ENCODE measurements at places on chromosomes 4 and X. TPM values are rescaled to one million over a fixed set of nuclear protein-coding genes. Genes with fewer than 3 reads are reported as not detected.

CT45A6 gene
- polyA plus RNA-seq = not detected

TRIM61 gene
- 0.13 TPM for polyA plus RNA-seq

UCP1 gene
- polyA plus RNA-seq = not detected

TRAPPC11 gene
- 10.0 TPM for polyA plus RNA-seq

CT83 gene
- polyA plus RNA-seq = not detected

KLB gene
- polyA plus RNA-seq = 13.5 TPM

FRYL gene
- 5.3 TPM for polyA plus RNA-seq

TMEM184C gene
- 12.6 TPM for polyA plus RNA-seq

GC gene
- 3,030 TPM for polyA plus RNA-seq

PNPLA4 gene
- 15.2 TPM for polyA plus RNA-seq

HTN1 gene
- not detected for polyA plus RNA-seq

TCEAL6 gene
- polyA plus RNA-seq = not detected

GRCh38 chr4:96260064-96260682, 420.3 kb downstream of the PDHA2 start:
- DNase-seq = no peak

- no peak for DNase-seq
Measured at GRCh38 chr4:113687067-113687718, 74.3 kb downstream of the CAMK2D start.

- DNase-seq = no peak
Measured at GRCh38 chr4:95694411-95694810, 145.5 kb upstream of the PDHA2 start.

- DNase-seq = no peak
Measured at GRCh38 chrX:20672476-20672875, 405.8 kb upstream of the RPS6KA3 start.

DNA sequence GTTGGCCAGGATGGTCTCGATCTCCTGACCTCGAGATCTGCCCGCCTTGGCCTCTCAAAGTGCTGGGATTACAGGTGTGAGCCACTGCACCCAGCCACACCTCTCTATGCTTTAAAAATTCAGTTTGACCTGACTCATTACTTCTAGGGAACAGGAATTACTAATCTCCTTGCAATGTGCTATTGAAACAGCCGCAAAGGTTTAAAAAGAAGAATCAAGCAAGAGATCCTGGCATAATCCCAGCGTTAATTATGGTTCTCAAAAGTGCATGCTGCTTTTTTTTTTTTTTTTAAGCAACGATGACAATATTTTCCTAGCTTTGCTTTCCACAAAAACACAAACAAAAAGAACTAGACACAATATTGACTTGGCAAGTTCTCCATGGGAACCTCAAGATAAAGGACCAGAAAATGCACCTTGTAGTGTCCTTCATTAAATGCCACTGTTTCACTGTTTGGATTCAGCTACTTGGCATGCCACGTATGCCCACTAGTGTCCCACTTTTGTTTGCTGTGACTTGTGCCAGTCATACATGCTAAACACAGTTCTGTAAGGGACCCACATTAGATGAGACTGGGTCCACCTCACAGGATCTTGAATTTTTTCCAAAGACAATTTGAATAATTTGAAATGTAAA, 112.6 kb upstream of the PPARGC1A start:
- no peak for DNase-seq

GRCh38 chr4:4787421-4787820, 72.0 kb upstream of the MSX1 start:
- no peak for DNase-seq

DNA sequence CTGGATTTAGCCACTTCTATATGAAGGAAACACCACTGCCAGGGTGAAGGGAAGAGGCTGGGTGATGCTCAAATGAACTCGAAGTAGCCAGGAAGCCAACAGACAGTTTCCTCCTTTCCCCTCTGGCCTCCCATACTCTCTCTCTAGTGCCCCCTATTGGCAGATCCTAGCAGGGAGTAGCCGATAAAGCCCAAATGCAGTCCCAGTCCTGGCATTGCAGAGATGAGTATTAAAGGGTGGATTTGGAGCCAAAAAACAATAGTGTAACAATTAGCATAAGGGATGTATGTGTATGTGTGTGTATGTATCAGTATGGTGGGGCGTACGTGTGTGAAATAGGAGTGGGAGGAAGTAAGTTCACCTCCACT, 213.8 kb upstream of the LDB2 start:
- DNase-seq = no peak

- DNase-seq = no peak
Measured at GRCh38 chrX:84715315-84715714, 213.1 kb upstream of the HDX start.

DNA sequence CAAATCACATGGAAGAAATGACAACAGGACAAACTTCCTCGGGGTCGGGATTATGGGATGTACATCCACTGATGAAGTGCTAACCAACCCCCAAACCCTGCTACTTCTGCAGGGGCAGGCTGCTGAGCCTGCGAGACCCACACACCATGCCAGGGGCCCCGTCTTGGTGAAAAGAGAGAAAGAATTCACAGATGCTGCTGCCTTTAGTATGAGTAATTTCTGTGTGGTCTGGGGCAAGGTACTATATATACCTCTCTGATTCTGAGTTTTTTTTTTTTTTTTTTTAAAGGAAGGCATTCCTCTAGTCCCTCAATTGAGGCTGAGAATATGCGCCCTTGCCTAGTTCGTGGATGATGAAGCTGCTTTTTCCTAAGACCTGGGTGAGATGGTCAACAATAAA, 24.8 kb downstream of the PDHA1 start:
- DNase-seq = no peak

- DNase-seq = no peak
Measured at GRCh38 chrX:24005028-24005427, 22.0 kb downstream of the KLHL15 start.

DNA sequence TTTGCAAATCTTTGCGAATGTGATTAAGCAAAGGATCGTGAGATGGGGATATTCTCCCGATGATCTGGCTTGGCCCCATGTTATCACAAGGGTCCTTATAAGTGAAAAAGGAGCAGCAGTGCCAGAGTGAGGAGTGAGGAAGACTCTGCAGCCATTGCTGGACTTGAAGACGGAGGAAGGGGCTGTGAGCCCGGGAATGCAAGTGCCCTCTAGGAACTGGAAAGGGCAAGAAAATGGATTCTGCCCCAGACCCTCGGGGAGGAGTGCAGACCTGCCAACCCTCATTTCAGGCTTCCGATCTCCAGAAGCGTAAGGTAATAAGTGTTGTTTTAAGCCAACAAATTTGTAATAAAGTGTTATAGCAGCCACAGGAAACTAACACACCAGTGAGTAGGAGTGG, 76.3 kb downstream of the EVC start:
- DNase-seq = no peak

GRCh38 chr4:103123114-103123513, 23.5 kb upstream of the BDH2 start:
- DNase-seq = no peak

DNA sequence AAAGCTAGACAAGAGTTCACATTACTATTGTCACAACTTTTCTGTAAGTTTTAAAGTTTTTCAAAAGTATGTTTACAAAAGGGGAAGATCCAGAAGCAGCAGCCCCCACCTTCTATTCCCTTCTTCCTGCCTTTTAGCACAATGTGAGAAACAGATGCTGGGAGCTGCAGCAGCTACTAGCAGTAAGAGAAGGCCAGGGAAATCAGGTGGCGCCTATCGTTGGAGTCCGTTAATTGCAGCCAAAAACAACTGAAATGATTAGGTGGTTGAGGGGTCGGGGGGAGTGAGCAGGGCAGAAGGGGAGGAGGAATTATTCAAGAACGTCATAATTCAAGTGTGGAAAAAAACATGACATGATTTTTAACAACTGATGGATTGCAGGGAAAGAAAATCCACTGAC, 27.4 kb downstream of the FRYL start:
- no peak for DNase-seq

DNA sequence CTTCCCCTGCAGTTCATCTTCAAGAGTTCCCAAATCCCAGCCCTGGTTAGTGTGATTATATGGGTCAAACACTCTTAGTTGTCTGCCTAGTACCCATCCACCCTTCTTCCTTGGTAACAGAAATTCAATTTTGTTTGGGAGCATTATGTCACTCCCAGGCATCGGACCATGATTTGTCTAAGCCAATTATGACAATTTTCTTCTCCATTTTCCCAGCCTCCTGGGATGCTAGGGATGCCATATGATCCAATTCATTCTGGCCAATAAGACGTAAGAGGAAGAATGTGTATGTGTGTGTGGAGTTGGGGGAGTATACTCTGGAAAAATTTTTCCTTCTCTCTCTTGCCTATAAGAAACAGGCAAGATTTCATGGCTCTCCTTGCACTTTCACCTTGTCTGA, 465.9 kb downstream of the MID1IP1 start:
- DNase-seq = no peak

GRCh38 chrX:85113746-85114145, 110.1 kb downstream of the APOOL start:
- no peak for DNase-seq

- no peak for DNase-seq
Measured at GRCh38 chr4:150056569-150056968, 21.7 kb upstream of the DCLK2 start.

All from liver (tissue), 10 donors.